ENCODE measurements at places on chromosomes 12 and 14. TPM values are rescaled to one million over a fixed set of nuclear protein-coding genes. Genes with fewer than 3 reads are reported as not detected.

Gene RDH5
- 3.7 TPM for total RNA-seq

Gene PLEKHD1
- total RNA-seq: under 0.01 TPM

Gene UNC119B
- total RNA-seq: 16.5 TPM

Gene PLA2G1B
- not detected for total RNA-seq

Gene BCL11B
- total RNA-seq: under 0.01 TPM

Gene CDCA4
- 8.3 TPM for total RNA-seq

Gene INHBE
- total RNA-seq: 12.7 TPM

Gene CDKN3
- total RNA-seq: 15.1 TPM

Gene SLC41A2
- 18.1 TPM for total RNA-seq

Gene OLR1
- total RNA-seq: 3.1 TPM

Gene KCNK10
- not detected for total RNA-seq

Gene DLGAP5
- 3.6 TPM for total RNA-seq

Gene NPFF
- not detected for total RNA-seq

Gene ZNF891
- 0.92 TPM for total RNA-seq

Gene LRRC74A
- total RNA-seq: not detected

Gene FRMD6
- total RNA-seq: 340 TPM

Gene TMPRSS12
- total RNA-seq: not detected

Gene FLRT2
- total RNA-seq: 8.0 TPM

Gene KRT78
- total RNA-seq: not detected

Gene KRT83
- total RNA-seq: not detected

Gene RASSF9
- 0.85 TPM for total RNA-seq

Gene DUSP16
- total RNA-seq: 5.0 TPM

Gene ACVRL1
- 19.8 TPM for total RNA-seq

Gene HOXC5
- not detected for total RNA-seq
